ENCODE measurements at places on chromosomes 4 and X. TPM values are rescaled to one million over a fixed set of nuclear protein-coding genes. Genes with fewer than 3 reads are reported as not detected.

DNA sequence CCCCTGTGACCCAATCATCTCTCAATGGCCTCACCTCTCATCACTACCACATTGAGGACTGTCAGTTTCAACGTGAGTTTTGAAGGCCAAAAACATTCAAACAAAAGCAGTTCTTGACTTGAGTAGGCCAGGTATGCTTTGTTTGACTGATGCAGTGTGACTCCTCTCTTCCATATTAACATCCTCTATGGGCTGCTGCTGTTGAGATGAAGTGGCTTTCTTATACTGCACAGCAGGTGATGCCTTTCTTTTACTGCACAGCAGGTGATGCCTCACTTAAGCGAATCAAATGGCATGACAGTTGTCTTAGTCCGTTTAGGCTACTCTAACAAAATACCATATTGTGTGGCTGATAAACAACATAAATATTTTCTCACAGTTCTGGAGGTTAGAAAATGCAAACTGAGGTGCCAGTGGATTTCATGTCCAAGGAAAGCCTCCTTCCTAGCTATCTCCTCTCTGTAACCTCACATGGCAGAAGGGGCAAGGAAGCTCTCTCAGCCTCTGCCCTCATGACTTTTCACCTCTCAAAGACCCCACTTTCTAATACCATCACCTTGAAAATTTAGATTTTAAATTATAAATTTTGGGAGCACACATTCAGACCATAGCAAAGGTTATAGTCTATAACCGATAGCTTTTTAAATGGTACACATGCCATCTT, 2267.9 kb upstream of the AGA start:
- H3K4me3 ChIP-seq, result no peak overlapping the region
- peaks cover 2% of the 10 kb centered on the region for H3K4me1 ChIP-seq
- no peaks in the 10 kb centered on the region for H3K36me3 ChIP-seq

DNA sequence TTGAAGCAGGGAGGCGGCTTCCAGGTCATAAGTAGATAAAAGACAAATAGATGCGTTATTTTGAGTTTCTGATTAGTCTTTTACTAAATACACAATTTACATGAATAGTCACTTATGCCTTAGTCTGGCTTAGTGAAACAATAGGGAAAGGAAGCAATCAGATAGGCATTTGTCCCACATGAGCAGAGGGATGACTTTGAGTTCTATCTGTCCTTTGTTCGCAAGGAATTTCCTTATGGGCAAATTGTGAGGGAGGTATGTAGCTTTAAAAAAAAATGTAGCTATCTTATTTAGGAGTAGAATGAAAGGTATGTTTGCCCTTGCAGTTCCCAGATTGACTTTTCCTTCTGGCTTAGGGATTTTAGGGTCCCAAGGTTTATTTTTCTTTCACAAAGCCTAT, 26.3 kb upstream of the ADH1C start:
- H3K27me3 ChIP-seq, result no peaks in the 10 kb centered on the region
- H3K4me1 ChIP-seq, result peaks cover 1% of the 10 kb centered on the region
- no peak for DNase-seq
- H3K27ac ChIP-seq, result no peak overlapping the region
- no peak overlapping the region for H3K4me3 ChIP-seq
- H3K36me3 ChIP-seq, result no peaks in the 10 kb centered on the region

DNA sequence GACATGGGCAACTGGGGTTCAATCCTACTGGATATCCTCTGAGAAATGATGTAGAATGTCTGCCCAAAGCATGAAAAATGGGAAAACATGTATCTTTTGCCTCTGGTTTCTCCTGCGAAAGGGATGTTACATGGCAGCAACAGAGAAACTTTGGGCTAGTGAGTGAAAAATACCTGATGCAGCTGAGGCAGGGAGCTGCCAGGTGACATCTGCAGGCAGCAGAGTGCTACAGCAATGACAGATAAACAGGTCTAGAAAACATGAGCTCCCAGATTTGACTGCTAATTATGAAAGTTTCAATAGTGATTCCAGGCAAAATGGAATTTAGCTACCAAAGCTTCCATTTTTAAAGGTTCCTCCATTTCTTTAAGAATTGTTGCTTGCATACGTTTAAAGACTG, 4.8 kb upstream of the CXCL1 start:
- no peaks in the 10 kb centered on the region for H3K36me3 ChIP-seq
- H3K27me3 ChIP-seq, result peaks cover 16% of the 10 kb centered on the region
- peaks cover 17% of the 10 kb centered on the region for H3K4me1 ChIP-seq

DNA sequence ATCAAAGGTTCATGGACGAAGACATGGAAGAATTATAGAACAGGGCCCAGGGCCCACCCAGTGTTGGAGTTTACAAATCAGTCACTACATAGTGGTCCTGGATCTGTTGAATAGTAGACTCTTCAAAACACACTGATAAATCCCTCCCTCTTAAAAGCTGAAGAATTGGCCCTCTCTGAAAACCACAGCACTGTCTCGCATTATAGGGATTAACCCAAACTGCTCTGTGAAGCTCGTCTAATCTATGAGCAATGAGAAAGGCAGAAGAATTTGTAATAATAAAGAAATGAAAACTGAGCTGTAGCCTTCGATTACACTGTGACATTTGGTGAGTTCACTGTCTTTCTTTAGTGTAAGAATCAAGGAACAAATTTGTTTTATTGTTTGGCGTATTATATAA, 92.5 kb upstream of the ZFP42 start:
- DNase-seq, result no peak
- H3K27me3 ChIP-seq, result no peaks in the 10 kb centered on the region
- no peak overlapping the region for H3K27ac ChIP-seq
- H3K4me1 ChIP-seq, result no peaks in the 10 kb centered on the region

GRCh38 chrX:12582649-12583048, 208.6 kb upstream of the PRPS2 start:
- no peak for DNase-seq
- H3K27ac ChIP-seq, result no peak overlapping the region
- no peaks in the 10 kb centered on the region for H3K36me3 ChIP-seq
- H3K4me3 ChIP-seq, result no peak overlapping the region
- H3K4me1 ChIP-seq, result no peaks in the 10 kb centered on the region

DNA sequence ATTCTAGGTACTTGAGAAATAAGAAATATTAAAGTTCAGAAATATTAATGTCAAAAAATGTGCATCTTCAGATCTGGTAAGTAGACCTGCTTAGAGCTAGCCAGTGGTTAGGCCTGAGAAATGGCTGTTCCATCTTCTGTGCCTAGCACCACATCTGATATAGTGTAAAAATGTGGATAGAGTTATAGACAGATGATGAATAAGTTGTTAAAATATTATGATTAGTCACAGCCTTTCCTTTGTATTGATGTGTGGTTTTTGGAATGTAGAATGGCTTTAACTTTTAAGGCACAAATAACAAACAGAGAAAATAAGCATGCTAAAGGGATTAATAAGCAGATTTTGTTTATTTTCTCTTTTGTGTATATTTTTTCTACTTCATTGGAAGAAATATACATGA, 133.5 kb upstream of the NUDT6 start:
- H3K4me3 ChIP-seq, result no peak overlapping the region
- no peaks in the 10 kb centered on the region for H3K27me3 ChIP-seq
- H3K4me1 ChIP-seq, result no peaks in the 10 kb centered on the region
- no peak overlapping the region for H3K27ac ChIP-seq

DNA sequence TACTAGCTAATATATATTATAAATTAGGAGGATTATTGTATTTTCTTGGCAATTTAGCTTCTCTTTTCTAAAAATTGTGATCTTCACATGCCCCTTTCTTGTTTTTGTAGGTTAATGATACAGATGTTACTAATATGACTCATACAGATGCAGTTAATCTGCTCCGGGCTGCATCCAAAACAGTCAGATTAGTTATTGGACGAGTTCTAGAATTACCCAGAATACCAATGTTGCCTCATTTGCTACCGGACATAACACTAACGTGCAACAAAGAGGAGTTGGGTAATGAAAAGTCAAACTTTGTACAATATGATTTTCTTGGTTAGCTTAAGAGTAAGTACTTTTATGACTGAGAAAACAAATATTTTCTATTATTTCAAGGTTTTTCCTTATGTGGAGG, 74.1 kb downstream of the SLC10A6 start:
- peaks cover 28% of the 10 kb centered on the region for H3K36me3 ChIP-seq
- DNase-seq, result no peak
- H3K27ac ChIP-seq, result no peak overlapping the region
- H3K27me3 ChIP-seq, result no peaks in the 10 kb centered on the region

- no peak overlapping the region for H3K27ac ChIP-seq
- H3K4me1 ChIP-seq, result peaks cover 20% of the 10 kb centered on the region
- no peaks in the 10 kb centered on the region for H3K27me3 ChIP-seq
- DNase-seq, result no peak
- peaks cover 1% of the 10 kb centered on the region for H3K36me3 ChIP-seq
These were observed 74.3 kb downstream of the METTL14 start for GRCh38 chr4:118759481-118759880.

GRCh38 chrX:105972690-105973386, 65.7 kb downstream of the SERPINA7 start:
- no peaks in the 10 kb centered on the region for H3K27me3 ChIP-seq
- no peaks in the 10 kb centered on the region for H3K36me3 ChIP-seq
- no peak for DNase-seq
- no peak overlapping the region for H3K4me3 ChIP-seq

GRCh38 chrX:47748576-47748975, 88.1 kb upstream of the ZNF81 start:
- no peak overlapping the region for H3K4me3 ChIP-seq
- DNase-seq, result no peak
- H3K4me1 ChIP-seq, result no peaks in the 10 kb centered on the region
- H3K27ac ChIP-seq, result no peak overlapping the region

DNA sequence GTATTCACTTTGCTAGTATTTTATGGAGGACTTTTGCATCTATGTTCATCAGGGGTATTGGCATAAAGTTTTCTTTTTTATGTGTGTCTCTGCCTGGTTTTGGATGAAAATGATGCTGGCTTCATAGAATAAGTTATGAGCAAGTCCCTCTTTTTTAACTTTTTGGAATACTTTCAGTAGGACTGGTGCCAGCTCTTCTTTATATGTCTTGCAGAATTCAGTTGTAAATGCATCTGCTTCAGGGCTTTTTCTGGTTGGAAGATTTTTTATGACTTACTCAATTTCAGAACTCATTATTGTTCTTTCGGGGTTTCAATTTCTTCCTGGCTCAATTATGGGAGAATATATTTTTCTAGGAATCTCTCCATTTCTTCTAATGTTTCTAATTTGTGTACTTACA, 9.1 kb upstream of the CSN2 start:
- H3K4me1 ChIP-seq, result no peaks in the 10 kb centered on the region
- H3K36me3 ChIP-seq, result no peaks in the 10 kb centered on the region
- no peak for DNase-seq
- H3K27me3 ChIP-seq, result no peaks in the 10 kb centered on the region

GRCh38 chrX:2677764-2678163, 13.3 kb upstream of the CD99 start:
- H3K27ac ChIP-seq, result no peak overlapping the region
- peaks cover 3% of the 10 kb centered on the region for H3K36me3 ChIP-seq
- no peaks in the 10 kb centered on the region for H3K27me3 ChIP-seq
- no peak overlapping the region for H3K4me3 ChIP-seq
- no peak for DNase-seq

DNA sequence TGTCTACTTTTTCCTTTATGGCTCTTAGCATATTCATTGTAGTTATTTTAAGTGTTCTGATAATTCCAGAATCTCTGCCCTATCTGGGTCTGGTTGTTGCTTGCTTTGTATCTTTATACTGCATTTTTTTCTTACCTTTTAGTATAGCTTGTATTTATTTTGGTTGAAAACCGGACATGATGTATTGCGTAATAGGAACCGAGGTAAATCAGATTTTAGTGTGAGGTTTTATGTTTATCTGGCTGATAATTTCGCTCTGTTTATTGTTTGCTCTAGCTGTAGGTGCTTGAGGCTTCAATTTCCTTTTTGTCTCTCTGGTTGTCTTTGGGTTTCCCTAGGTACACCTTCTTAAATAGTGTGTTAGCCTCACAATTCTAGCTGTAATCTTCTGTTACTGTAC, 263.8 kb upstream of the LCORL start:
- H3K27ac ChIP-seq, result no peak overlapping the region
- no peaks in the 10 kb centered on the region for H3K36me3 ChIP-seq
- DNase-seq, result no peak

GRCh38 chrX:6149060-6149872, 79.4 kb downstream of the NLGN4X start:
- H3K4me3 ChIP-seq, result no peak overlapping the region
- H3K4me1 ChIP-seq, result no peaks in the 10 kb centered on the region
- no peak for DNase-seq
- no peak overlapping the region for H3K27ac ChIP-seq
- no peaks in the 10 kb centered on the region for H3K27me3 ChIP-seq

DNA sequence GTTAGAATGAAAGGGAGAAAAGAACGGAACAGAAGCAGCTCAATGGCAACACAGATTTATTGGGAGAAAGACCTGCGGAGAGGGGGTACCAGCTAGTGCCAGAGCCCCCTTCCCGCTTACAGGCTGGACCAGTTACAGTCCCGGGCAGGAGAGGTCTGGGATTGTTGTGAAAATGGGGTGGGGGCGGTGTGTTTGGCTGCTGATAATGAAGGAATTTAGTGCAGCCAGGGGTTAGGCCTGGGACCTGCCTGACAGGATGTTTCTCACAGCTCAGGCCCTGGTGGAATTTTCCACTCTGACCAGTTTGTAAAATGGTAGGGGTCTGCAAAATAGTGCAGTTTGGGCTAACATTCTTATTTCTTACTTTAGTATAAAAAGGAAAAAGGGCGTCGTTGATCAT, 75.4 kb upstream of the SPIN4 start:
- peak overlapping the region; percentile 17 for H3K4me3 ChIP-seq
- H3K27ac ChIP-seq, result no peak overlapping the region
- H3K4me1 ChIP-seq, result peaks cover 3% of the 10 kb centered on the region
- no peak for DNase-seq

DNA sequence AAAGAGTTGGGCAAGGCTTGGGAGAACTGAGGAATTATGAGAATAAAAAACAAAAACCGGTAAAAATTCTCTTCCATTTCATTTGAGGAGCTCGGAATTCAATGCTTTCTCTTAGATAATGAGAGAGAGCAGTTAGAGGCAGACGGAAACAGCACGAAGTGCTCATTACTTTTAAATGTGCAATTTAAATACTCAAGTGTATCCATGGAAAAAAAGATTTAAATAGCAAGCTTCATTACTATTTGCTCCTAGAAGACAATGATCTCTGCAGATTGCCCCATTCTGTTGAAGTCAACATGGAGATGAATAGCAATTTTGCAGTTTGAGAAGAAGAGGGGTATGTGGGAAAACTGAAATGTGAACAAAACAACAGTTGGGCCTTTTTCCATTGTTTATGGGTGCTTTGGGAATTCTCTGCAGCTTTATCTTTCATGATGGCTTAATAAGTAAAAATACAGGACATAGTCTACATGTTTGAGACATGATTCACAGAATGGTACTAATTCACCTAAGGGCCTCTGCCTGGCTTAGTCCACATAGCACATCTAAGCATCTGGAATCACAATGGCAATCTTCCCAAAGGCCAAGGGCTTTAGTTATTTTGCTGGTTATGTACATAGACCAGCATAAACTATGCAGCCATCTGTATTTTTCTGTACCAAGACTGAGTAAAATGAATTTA, 512.7 kb upstream of the FAT1 start:
- peaks cover 21% of the 10 kb centered on the region for H3K4me1 ChIP-seq
- no peak for DNase-seq
- no peak overlapping the region for H3K4me3 ChIP-seq
- H3K27ac ChIP-seq, result no peak overlapping the region

- no peak overlapping the region for H3K4me3 ChIP-seq
- H3K27ac ChIP-seq, result peak overlapping the region; percentile 53
These were observed 63.5 kb downstream of the ANAPC4 start for GRCh38 chr4:25440478-25441030.

The PPEF1 gene
- 0.58 TPM for total RNA-seq

The INTS12 gene
- 17.8 TPM for total RNA-seq

The DGKQ gene
- 21.6 TPM for total RNA-seq

The FAM47A gene
- total RNA-seq, result not detected

The CC2D2A gene
- total RNA-seq, result 26.8 TPM
